Cardiac muscle cell (in vitro differentiated cells and primary cell): ENCODE measurements at places on chromosomes 2 and 18. TPM values are rescaled to one million over a fixed set of nuclear protein-coding genes. Genes with fewer than 3 reads are reported as not detected.

DNA sequence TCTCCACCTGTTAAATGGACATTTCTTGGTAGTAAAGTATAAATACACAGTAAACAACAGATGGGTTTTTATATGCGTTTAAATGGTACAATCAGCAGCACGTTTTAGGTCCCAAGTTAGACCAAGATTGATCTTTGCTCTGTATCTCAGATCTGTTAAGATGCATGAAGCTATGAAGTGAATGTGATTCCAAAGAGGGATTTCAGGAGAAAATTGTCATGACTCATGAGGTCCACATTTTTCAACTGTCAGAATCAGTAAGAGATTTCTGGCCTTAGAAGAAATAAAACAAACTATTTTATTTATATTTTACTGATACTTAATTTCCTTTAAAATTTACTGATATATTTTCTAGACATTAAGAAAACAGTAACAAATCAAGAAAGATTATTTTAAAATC, 142.7 kb downstream of the EML6 start:
- no peaks in the 10 kb centered on the region for H3K4me1 ChIP-seq
- no peak overlapping the region for H3K27ac ChIP-seq

GRCh38 chr2:41720331-41721251, 327.2 kb upstream of the PKDCC start:
- H3K27ac ChIP-seq: no peak overlapping the region
- no peak overlapping the region for H3K4me3 ChIP-seq
- H3K36me3 ChIP-seq: no peaks in the 10 kb centered on the region
- no peak for DNase-seq

DNA sequence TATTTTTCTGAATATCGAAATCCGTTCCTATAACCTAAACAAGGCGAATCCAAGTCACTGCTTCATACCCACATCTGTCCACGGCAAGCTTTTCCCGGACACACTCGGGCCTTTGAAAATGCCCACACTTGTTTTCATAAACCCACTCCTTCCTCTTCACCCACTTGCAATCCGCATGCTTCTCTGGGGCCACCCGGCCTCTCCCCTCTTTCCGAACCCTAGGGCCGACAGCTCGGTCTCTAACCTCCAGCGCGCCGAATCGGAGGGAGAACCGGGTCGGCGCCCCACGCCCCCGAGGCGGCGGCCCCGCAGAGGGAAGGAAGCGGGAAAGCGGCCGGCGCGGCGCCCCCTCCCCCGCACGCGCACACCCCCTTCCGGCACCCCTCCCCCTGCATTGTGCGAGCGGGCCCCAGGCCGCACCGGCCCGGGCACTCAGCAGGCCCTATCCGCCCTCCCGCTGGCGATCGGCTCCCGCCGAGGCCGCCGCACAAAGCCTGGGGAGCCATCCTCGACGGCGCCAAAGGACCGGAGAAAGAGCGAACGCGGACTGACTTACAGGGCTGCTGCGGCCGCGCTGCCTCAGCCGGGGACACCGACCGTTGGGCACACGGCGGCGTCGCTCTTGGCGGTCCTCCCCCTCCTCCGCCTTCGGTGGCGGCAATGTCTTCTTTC, 467 bp downstream of the PUM2 start:
- H3K4me3 ChIP-seq: peak overlapping the region; percentile 57
- H3K4me1 ChIP-seq: peaks cover 46% of the 10 kb centered on the region
- peak overlapping the region; percentile 99 for H3K27ac ChIP-seq
- peak; percentile 31 for DNase-seq

GRCh38 chr18:50805732-50806131, 14.1 kb downstream of the MRO start:
- H3K27me3 ChIP-seq: no peaks in the 10 kb centered on the region
- no peak overlapping the region for H3K4me3 ChIP-seq
- H3K36me3 ChIP-seq: no peaks in the 10 kb centered on the region
- H3K4me1 ChIP-seq: peaks cover 4% of the 10 kb centered on the region
- H3K27ac ChIP-seq: no peak overlapping the region
- no peak for DNase-seq

DNA sequence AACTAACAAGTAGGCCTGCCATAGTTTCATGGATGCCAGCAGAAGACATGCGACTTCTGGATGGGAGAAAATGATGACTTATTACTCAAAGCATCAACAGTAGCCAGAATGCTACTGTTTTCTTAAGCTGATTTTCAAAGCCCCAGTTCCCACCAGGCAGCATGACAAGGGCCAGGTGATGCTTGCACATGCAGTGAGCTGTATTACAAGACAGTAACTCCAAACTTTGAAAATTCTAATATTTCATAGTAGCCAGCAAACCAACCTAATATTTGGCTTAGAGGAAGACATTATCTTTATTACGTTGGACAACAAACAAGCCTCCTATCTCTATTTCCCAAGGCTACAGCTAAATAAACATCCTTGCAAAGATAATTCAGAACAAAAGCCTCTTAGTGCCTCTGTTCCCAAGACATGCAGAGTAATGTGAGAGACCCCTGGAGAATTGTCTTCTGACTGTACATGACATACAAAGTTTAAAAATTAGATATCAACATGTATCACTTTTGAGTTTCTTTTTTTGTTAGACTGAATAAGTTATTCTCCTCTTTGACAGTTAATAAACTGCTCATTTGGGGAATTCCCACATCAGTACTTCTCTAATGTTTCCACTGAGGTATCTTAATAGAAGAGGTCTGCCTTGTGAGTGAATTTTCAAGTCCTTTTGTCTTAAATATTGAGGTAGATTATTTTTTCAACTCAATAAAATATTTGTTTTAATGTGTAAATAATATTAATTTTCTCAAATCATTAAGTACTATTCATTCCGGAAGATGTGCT, 367.6 kb upstream of the CWC22 start:
- no peak overlapping the region for H3K4me3 ChIP-seq
- no peak overlapping the region for H3K27ac ChIP-seq
- no peaks in the 10 kb centered on the region for H3K4me1 ChIP-seq
- no peaks in the 10 kb centered on the region for H3K27me3 ChIP-seq
- DNase-seq: peak; percentile 60

DNA sequence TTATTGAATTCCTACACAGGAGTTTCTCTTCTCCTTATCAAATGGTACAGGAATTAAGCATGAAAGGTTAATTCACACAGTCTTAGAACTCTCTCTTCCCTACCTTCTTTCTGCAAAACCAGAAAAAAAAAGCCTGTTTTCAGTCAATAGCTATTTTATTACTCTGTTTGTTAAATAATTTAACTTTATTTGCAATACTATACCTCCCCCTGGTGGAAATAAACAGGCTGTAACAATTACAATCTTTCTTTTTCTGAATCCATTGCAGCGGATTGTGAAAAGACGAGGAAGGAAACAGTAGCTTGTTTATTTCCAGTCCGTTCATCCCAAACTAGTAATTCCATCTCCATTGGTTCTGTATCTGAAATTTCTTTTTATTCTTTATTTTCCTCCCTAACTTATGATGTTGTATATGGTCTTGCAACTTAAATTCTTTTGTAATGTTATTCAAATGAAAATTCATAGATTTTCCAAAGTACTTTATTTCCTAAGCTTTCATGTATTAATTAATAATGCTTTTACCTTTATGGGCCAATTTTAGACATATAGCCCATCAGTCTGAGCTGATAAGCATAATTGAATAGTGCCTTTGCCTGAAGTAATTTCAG, 165.2 kb downstream of the SH3BP4 start:
- no peak overlapping the region for H3K27ac ChIP-seq
- H3K36me3 ChIP-seq: no peaks in the 10 kb centered on the region
- DNase-seq: peak; percentile 65
- H3K4me1 ChIP-seq: no peaks in the 10 kb centered on the region
- H3K27me3 ChIP-seq: peaks cover 12% of the 10 kb centered on the region

GRCh38 chr2:150125708-150126107, 361.8 kb downstream of the RND3 start:
- H3K4me1 ChIP-seq: no peaks in the 10 kb centered on the region
- DNase-seq: no peak
- no peak overlapping the region for H3K27ac ChIP-seq
- H3K4me3 ChIP-seq: no peak overlapping the region
- H3K27me3 ChIP-seq: no peaks in the 10 kb centered on the region

- no peaks in the 10 kb centered on the region for H3K27me3 ChIP-seq
- no peak overlapping the region for H3K27ac ChIP-seq
- H3K4me1 ChIP-seq: no peaks in the 10 kb centered on the region
- H3K36me3 ChIP-seq: no peaks in the 10 kb centered on the region
These were observed 4.0 kb upstream of the POLE4 start for GRCh38 chr2:74954500-74954874.

- H3K4me1 ChIP-seq: no peaks in the 10 kb centered on the region
- H3K4me3 ChIP-seq: no peak overlapping the region
- H3K36me3 ChIP-seq: no peaks in the 10 kb centered on the region
These were observed 69.9 kb upstream of the FAM136A start for GRCh38 chr2:70371753-70372152.

GRCh38 chr2:3076848-3077642, 300.6 kb downstream of the EIPR1 start:
- no peaks in the 10 kb centered on the region for H3K4me1 ChIP-seq
- no peaks in the 10 kb centered on the region for H3K27me3 ChIP-seq
- no peak overlapping the region for H3K4me3 ChIP-seq
- no peak for DNase-seq
- H3K27ac ChIP-seq: no peak overlapping the region

DNA sequence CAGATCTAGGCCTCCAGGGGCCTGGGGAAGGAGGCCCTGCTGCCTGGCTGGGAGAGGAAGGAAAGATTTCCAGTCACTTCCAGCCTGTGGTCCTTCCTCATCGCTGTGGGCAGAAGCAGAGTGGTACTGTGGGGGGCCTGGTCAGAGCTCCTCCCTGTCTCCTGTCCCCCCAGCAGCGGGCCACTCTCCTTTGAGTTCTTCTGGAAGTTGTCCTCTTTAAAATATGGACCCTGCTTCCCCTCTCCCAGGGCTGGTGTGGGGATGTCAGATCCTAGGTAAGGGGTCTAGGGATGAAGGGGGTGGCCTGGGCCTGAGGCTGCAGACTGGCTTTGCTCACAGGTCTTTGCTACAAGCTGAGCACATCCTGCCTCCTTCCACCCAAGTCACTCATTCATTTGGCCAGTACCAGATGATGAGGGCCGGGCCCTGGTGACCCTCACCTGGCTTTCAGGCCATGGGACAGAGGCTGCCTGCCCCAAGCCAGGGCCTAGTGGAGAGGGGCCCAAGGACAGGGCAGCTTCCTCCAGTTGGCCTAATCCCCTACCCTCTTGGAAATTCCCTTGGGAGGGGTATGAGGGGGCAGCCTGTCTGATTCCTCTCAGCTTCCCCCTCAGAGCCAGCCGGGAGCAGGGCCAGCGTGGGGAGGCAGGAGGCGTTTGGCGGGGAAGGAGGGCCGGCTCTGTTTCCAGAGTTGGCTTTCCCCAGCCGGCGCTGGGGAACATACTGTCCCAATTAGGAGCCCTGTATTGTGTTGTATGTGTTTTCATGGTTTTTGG, 231.9 kb downstream of the DYSF start:
- DNase-seq: no peak
- H3K27me3 ChIP-seq: no peaks in the 10 kb centered on the region
- H3K4me3 ChIP-seq: no peak overlapping the region
- no peaks in the 10 kb centered on the region for H3K4me1 ChIP-seq
- H3K36me3 ChIP-seq: peaks cover 3% of the 10 kb centered on the region

DNA sequence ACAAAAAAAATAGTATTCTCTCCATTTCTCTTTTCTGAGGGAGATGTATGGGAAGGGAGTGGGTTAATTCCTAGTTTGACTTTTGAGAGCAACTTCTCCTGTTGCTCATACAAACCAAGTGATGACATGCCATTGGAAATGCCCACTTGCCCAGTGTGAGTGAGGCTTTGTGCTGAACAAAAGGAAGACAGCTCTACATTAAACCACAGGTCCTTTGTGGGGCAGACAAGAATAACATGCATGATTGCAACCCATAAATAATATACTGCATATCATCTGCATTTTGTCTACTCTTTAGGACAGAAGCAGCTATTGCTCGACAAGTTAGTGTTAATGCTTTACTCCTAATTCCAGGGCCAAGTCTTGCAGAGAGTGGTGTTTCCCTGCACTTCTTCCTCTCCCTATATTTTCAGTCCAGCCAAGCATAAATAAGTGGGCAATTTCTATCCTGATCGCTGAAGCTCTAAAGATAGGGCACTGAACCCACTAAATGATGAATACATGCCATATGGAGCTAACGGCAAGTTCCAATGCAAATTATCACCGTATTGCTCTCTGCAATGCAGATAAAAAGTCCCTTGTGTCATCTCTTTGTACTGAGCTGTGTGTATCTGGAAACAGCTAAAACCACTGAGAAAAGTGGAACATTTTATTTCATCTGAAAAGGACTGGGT, 19.4 kb upstream of the EHBP1 start:
- H3K4me3 ChIP-seq: no peak overlapping the region
- H3K36me3 ChIP-seq: no peaks in the 10 kb centered on the region
- H3K4me1 ChIP-seq: peaks cover 11% of the 10 kb centered on the region
- H3K27me3 ChIP-seq: no peaks in the 10 kb centered on the region
- no peak overlapping the region for H3K27ac ChIP-seq

DNA sequence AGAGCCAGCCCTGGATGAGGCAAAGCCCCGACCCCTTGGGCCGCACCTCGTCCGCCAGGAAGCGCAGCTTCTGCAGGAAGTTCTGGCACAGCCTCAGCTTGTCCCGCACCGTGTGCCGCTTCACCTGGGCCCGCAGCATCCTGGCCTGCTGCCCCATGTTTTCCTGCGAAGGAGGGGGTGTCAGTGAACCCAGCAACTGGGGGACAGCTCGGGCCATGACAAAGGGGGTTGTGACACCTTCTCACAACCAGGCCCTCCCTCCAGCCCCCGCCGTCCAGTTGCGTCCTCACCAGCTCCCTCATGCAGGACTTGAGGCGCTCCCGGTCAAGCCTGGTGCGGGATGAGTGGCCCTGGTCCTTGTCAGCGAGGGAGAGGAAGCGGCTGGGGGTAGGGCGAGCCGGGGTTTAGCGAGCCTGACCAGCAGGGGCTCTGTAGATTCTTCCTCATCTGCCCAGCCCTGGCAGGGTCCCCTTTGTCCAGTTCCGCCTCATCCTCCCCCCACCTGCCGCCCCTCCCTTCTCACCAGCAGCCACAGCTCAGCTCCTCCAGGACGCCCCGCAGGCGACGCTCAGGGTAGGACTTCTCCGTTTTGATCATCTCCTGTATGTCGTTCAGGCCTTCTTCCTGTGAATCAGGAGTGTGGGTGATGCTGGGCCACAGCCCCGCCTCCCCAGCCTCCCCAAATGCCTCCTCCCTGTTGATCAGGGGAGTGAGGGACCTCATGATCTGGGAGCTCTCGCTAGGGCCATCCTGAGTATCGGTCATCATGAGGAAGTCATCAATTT, 606 bp downstream of the OTOF start:
- H3K27me3 ChIP-seq: no peaks in the 10 kb centered on the region
- no peak overlapping the region for H3K4me3 ChIP-seq
- H3K4me1 ChIP-seq: peaks cover 11% of the 10 kb centered on the region
- H3K36me3 ChIP-seq: no peaks in the 10 kb centered on the region

GRCh38 chr2:177636672-177637071, 244.1 kb downstream of the AGPS start:
- DNase-seq: no peak
- no peak overlapping the region for H3K4me3 ChIP-seq
- H3K27me3 ChIP-seq: no peaks in the 10 kb centered on the region
- no peaks in the 10 kb centered on the region for H3K4me1 ChIP-seq

- no peak for DNase-seq
- peaks cover 5% of the 10 kb centered on the region for H3K4me1 ChIP-seq
- no peaks in the 10 kb centered on the region for H3K36me3 ChIP-seq
- no peaks in the 10 kb centered on the region for H3K27me3 ChIP-seq
- no peak overlapping the region for H3K27ac ChIP-seq
- H3K4me3 ChIP-seq: no peak overlapping the region
These were observed 37.9 kb upstream of the C1GALT1C1L start for GRCh38 chr2:43714164-43714563.

Gene PDE11A
- 3.4 and 3.6 TPM in 2 replicates for total RNA-seq

Gene SERPINB5
- not detected in 2 replicates for total RNA-seq

Gene ZSWIM2
- not detected in 2 replicates for total RNA-seq

Gene CYP27C1
- 1.5 and 1.6 TPM in 2 replicates for total RNA-seq

Gene PID1
- total RNA-seq: 0.42 and 1.6 TPM in 2 replicates

Gene COL3A1
- 155 and 216 TPM in 2 replicates for total RNA-seq

Gene TCF23
- not detected in 2 replicates for total RNA-seq

Gene OSBPL6
- total RNA-seq: 0.60 and 1.6 TPM in 2 replicates

Gene OR6B3
- total RNA-seq: not detected in 2 replicates

Gene SIX2
- total RNA-seq: 0.63 and 0.89 TPM in 2 replicates
